ENCODE measurements at places on chromosomes 5 and 9. TPM values are rescaled to one million over a fixed set of nuclear protein-coding genes. Genes with fewer than 3 reads are reported as not detected.
A peak's percentile ranks its signal among the peaks of the same experiment; 100 is the strongest.

DNA sequence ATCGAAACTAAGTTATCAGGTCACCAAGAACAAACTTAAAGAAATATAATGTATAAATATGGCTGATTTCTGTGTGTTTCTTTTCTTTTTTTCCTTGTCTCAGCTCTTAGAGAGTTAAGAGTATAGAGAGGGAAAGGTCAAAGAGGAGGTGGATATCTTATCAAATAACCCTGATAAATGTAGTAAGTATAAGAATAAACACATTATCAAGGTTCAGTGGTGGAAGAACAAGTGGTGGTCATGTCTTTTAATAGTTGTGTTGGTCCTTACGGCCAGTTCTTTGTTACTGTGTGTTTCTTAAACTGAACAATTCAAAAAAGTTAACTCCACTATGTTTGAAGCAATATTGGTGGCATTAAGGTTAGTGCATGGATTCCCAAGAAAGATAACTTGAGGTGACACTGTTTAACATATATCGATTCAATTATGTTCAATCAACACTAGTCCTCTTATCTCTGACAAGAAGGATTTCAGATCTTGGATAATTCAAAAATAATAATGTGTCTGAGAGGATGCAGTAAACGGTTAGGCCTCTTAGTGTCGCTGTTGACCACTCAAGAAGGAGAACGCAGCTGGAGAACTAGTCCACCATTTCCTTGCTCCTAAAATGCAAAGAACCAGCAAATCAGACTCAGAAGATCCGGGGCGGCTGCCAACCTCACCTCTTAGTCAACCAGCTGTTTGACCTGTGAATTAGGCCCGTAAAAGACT, at the start of gene PCDHGA3:
Gene PCDHGA3 (plus strand): TSS at position 588 of the 711 bp plus-strand sequence. CDS start 205 bp downstream, outside the sequence.
- DNase-seq: peak; percentile 36

- DNase-seq: no peak
These were observed 3.0 kb upstream of the MACROH2A1 start for GRCh38 chr5:135402031-135402430.

GRCh38 chr9:86867804-86868313, 79.4 kb downstream of the GAS1 start:
- DNase-seq: no peak

DNA sequence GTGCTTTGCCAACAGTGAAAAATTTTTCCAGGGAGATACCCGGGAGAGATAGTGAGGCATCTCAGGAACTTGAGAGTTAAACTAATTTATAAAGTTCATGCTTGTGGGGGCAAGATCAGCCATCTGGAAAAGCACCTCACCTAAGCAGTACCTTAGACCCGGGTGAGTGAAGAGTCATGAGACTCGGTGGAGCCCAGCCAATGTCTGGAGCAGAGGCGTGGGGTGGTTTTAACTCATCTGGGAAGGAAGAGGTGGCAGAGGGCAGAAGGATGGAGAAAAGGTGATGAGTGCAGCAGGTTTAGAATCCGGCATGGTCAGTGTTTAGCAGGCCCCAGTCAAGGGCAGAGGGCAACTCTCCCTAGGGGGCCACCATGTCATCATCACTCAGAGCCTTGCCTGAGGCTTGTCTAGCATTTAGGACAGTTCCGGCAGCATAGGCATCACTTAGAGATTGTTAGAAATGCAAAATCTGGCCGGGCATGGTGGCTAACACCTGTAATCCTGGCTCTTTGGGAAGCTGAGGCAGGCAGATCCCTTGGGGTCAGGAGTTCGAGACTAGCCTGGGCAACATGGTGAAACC, 4.3 kb upstream of the RNF183 start:
- no peak for DNase-seq

- no peak for DNase-seq
These were observed 9.5 kb downstream of the DENND4C start for GRCh38 chr9:19239955-19240354.

DNA sequence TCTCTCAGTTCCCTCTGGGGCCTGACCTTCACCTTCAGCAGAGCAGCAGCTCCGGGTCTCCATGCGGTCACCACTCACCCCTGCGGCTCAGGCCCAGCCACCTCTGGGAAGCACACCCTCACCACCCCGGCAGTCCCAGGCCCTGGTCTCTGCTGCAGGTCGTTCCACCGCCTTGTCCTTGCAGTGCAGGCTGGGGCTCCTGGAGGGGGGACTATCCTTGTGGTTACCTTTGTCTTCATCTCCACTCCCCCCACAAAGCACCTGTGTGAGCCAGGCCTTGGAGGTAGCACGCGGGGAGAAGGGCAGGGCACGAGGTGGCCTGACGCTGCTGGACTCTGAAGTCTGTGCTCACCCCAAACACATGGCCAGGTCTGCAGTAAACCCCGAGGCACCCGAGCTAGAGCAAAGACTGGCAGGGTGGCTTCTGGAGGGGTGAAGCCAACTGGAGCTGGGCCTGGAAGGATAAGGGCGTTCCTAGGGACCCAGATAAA, 33.2 kb upstream of the RXRA start:
- no peak for DNase-seq

DNA sequence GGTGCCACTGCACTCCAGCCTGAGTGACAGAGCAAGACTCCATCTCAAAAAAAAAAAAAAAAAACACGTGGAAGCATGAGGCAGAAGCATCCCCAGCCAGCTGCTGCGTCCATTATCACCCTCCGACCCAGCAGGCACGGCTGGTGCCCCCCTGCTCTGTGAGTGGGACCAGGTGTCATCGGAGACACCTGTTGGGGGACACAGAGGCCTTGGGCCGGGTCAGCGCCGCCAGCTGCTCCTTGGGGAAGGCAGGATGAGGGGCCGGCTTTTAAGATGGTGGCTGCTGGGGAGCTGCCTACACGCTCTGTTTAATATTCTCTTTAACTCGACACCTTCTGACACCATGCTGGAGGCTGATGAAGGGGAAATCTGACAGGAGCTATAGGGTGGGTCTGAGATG, 80.2 kb upstream of the RUFY1 start:
- no peak for DNase-seq

GRCh38 chr5:119949426-119949999, 320.2 kb downstream of the FAM170A start:
- DNase-seq: no peak

GRCh38 chr5:177530638-177531037, 13.9 kb upstream of the DDX41 start:
- no peak for DNase-seq

The PCDHGA12 gene
- total RNA-seq: 0.35 TPM

The PDE8B gene
- total RNA-seq: not detected

The LCN10 gene
- not detected for total RNA-seq

The RAB3C gene
- total RNA-seq: not detected

The ADAMTSL1 gene
- total RNA-seq: not detected
